RPMI7951 (cell line): ENCODE measurements at places on chromosomes 5 and 9. TPM values are rescaled to one million over a fixed set of nuclear protein-coding genes. Genes with fewer than 3 reads are reported as not detected.
A peak's percentile ranks its signal among the peaks of the same experiment; 100 is the strongest.

DNA sequence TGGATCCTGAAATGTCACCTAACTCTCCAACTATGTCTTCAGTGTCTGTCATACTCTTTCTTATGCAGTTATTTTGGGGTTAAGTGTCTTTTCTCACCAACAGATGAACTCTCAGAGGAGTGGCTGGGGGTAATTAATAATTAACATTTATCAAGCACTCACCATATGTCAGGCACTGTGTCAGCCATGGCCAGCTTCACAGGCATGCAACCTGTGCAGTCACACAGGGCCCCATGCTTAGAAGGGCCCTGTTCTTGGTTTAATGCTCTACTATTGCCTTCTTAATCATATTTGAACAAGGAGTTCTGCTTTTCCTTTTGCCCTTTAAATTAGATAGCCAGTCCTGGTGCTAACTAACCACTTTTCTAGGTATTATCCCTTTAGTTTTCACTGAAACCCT is 3.4 kb upstream of the GRPEL2 start:
- DNase-seq, result no peak

DNA sequence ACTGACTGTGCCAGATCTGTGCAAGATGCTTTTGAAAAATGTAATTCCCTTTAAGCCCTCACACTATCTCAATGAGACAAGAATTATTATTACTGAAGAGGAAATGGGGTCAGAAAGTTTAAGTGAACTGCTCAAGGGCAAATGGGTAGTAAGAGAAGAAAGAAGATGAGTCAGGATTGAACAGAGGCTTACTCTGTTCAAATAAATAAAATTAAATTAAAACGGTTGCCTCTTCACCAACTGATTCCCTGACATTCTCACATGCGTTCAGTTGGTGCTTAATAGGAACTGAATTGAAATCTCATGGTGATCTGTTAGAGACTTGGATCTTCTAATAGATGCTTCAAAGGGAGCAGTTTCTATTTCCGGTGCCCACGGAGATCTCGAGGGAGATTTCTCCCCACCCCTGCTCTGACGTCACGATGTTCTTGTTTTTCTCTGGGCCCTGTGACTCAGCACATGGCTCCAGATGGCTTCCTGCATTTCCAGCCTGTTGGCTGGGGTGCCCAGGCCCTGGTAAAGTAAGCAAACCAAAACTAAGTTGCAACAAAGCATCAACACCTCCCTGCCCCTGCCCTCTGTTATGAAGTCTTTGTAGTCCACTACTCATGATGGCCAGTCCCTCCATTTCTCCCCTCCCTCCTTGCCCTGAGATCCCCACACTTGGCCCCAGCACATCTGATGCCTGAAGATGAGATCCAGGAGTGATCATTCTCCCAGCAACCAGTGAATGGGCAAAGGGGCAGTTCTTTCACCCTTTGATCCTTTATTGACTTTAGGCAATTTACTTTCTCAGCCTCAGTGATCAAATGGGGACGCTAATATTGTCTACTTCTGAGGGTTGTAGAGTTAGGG is 106.1 kb upstream of the CPEB4 start:
- DNase-seq, result peak; percentile 94

CER1 gene
- total RNA-seq, result not detected in 2 replicates

DNA sequence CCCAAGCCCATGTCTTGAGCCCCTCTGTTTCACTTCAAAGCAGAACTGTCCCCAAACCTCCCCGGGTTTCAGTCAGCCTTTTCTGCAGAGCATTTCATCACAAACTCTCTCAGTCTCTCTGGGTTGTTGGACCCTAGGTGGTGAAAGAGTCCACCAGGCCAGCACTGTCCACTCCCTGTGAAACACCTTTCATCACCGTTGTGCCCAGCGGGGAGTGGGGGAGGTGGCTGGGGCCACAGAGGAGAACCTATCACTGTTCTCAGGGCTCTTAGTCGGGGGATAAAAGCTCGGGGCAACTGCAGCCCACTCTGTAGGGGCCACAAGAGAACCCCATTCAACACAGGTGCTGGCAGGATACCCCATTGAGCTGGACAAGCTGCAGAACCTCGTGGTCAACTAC is 5.4 kb upstream of the RABL6 start:
- no peak for DNase-seq

TRAF2 gene
- total RNA-seq, result 10.1 and 13.7 TPM in 2 replicates

DNA sequence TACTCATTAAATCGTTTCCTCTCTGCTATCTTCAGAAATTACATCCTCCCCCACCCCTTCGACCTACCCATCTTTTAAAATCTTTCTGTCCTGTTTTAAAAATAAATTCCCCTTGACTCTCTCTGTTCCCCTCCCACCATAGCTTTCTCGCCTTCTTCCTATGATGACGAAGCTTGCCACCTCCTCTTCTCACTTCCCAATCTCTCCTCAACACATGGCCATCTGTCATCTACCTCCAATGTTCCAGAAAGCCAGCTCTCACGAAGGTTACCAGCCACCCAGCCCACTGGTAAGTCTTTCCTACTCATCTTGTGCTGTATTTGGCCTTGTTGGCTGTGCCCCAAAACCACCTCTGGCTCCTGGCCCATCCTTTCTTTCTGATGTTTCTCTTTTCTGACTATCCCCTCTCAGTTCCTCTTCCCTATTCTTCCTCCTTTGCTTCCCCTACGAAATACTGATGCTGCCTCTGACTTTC is 346.3 kb downstream of the ENC1 start:
- DNase-seq, result peak; percentile 70
